NCI-H2029 treated with DMSO at 0.1 percent for 48 hours (cell line): ENCODE measurements at places on chromosomes 2 and 18.

DNA sequence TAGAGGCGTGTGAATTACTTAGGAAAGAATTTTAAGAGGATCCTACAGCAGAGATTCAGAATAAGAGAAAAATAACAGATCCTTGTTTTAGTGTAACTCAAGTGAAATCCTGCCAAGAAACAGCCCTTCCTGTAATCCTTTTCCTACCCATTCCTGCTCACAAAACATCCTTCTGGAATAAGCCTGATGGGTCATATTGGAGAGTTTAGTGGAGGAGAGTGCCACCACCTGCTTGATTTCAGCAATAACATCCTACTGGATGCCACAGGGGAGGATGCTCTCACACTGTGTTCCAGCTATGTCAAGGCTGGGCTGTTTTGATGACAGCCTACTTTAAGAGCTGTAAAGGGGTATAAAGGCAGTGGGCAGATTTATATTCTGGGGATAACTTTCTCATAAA is 54.8 kb upstream of the CCDC178 start:
- DNase-seq: no peak

- DNase-seq: no peak
These were observed 31.3 kb upstream of the SNED1 start for GRCh38 chr2:240966906-240967680.

DNA sequence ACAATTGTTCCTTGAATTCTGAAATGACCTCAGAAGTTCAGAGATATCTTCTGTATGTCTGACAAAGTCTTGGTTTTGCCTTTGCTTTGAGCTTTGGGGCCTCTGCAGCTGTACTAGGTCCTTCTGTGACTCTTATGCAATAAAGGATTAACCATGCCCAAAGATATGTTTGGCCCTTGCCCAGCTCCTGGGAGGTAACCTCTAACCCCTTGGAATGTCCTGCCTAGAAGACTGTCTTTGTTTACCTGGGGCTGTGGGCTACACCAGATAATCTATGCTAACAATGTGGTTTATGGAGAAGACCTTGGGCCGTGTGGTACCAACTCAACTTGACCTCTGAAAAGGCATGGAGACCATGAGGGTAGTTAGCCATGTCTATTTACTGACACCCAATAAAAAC is 140.9 kb upstream of the CAPN13 start:
- DNase-seq: no peak

DNA sequence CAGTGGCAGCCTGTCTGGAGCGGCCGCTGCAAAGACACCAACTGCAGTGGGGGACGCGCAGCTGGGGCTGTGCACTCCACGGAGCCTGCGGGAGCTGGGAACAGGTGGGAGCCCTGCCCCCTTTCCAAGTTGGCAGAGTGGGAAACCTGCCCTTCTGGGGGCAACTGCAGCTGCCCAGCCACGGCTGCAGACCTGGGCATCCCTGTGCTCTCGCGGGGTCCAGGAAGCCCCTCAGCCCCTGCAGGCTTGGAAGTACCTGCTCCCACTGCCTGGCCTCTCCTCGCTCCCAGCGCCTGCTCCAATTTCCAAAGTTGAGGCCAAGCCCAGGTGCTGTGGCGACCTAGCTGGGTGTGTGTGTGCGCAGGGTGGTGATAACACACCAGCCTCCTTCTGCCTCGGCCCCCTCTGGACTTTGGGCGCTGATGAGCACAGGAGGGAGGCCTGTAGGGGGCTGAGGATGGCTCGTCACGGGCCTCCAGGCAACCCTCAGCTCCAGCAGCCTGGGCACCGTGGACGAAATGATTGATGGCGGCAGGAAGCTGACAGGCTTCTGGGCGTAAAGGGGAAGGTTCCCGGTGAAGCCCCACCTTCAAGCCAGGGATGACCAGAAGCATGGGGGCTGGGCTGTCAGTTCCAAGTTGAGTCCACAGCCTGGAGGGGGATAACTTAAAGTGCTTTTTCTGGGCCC is 76.9 kb downstream of the PTPN4 start:
- DNase-seq: no peak

DNA sequence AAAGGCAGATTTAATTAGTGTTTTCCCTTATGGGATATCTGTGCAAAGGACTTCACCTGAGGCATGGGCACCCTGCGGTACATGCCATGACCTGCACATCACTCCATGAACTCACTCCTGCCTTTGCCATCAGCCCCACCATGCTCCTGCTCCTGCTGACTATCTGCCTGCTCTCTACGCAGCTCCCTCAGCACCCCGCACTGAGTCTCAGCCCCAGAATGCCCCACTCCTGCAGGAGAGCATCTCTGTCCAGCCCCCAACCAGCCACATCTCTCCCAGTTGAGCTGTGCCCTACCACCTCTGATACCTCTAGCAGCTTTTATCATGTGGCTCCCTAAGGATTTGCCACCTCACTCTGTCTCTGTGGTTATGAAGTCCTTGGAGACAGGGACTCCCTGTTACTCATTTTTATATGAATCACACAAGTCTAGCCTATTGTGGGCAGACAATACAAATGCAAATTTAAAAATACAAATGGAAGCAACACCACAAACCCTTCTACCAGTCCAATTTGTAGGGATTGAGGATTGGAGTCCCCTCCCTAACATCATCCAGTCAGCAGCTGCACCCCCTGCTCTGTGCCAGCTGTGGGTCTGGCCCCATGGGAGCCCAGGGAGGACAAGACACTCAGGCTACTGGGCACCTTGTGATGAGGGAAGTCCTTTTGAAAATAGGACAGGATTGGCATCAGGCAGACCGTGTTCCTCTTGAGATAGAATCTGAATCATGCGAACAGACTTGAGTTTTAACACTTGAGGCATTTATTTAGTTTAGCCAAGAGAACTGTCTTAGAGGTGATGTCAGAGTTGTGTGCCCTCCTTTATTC is 689.6 kb upstream of the HS6ST1 start:
- no peak for DNase-seq

- DNase-seq: no peak
These were observed 13.4 kb downstream of the STAMBP start for GRCh38 chr2:73841912-73842738.

DNA sequence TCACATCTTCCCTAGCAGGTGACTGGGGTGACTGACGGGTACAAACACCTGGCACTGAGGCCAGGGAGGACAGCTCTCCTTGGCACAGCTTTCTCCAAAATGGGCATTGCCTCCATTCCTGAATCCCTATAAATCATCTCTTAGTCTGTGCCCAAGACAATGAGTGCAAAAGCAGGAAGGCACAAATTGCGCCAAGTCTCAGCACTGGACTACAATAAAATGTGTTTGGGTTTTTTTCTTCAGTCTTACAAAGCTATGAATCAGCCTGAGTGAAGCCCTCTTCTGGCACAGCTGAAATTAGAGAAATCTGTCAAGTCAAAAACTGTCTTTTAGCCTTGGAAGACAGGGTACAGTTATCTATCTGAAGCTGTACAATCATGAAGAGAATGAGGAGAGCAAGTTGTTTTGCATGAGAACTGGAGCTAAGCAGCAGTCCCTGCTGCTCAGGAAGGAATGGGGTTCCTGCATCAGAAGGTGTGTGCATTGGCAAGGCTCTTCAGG is 90.8 kb downstream of the EPB41L3 start:
- no peak for DNase-seq

DNA sequence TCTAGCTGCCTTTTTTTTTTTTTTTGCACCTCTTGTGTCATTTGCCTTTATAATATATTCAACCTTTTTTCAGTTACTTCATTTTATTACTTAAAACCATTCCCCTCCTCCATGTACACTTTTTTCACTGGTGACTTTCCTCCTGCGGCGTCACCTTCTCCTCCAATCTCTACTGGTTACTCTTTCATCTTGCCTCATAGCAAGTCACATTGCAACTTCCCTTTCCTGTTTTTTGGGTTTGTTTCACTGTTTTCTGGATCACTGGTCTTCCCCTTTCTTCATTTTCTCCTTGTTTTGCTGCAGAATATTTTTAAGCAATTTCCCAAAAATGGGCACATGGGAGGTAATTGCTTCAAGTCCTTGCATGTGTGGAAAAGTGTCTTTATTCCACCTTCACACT is 37.7 kb upstream of the GPR155 start:
- DNase-seq: no peak

DNA sequence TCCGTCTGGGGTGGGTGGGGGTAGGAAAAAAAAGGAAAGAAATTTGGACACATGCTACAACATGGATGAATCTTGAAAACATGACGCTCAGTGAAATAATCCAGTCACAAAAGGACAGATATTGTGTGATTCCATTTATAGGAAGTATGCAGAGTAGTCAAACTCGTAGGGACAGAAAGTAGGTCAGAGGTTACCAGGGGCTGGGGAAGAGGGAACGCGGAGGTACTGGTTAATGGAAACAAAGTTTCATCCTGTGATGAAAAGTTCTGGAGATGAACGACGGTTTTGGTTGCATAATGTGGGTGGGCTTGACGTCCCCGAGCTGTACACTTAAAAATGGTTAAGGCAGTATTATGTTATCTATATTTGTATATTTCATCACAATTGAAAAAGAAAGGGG is 4.5 kb upstream of the SFTPB start:
- no peak for DNase-seq

GRCh38 chr2:199259671-199260070 is 198.1 kb downstream of the SATB2 start:
- no peak for DNase-seq

- no peak for DNase-seq
These were observed 99.6 kb downstream of the CTIF start for GRCh38 chr18:48638451-48638850.

GRCh38 chr2:100194951-100195350 is 52.6 kb upstream of the AFF3 start:
- no peak for DNase-seq

DNA sequence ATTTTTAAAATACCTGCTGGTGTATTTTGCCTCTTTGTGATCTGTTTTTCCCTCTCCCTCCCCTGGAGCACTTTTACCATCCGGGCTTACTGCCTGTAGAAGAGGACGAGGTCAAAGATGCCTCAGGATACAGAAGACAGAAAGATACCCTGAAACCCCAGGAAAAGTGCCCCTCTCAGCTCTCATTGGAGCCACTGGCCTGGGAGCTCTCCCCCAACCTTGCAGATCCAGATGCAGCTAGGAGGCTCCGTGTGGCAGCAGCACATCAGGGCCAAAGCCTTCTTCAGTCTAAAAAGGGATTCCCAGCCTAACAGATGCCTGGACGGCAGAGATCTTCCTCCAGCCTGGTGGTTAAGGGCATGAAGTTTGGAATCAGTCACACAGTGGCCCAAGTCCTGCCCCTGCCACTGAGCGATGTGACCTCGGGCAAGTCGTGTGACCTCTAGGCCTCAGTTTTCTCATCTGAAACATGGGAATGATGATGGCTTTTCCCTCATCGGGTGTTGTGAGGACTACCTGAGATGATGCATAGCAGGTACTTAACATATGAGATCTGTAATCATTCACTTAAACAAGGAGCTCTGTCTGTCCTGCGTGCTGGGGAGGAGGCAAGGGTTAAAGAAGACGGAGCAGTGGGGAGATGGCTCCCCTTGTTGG is 239.4 kb downstream of the DYSF start:
- DNase-seq: no peak

DNA sequence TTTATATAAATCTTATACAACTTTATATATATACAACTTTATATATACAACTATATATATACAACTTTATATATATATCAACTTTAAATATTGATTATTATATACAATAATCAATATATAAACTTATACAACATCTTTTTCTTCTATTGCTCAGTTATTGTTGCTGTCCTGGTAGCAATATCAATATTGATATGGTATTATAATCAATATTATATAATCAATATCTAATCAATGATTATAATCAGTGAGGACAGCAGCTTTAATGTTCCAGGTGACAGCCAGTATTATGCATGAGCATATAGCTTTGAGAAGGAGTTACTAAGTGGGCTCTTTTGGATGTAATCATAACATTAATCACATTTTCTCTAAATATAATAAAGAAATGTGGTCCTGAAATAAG is 242.3 kb upstream of the SOX11 start:
- no peak for DNase-seq
